ENCODE measurements at places on chromosomes 11 and 22. TPM values are rescaled to one million over a fixed set of nuclear protein-coding genes. Genes with fewer than 3 reads are reported as not detected.

DNA sequence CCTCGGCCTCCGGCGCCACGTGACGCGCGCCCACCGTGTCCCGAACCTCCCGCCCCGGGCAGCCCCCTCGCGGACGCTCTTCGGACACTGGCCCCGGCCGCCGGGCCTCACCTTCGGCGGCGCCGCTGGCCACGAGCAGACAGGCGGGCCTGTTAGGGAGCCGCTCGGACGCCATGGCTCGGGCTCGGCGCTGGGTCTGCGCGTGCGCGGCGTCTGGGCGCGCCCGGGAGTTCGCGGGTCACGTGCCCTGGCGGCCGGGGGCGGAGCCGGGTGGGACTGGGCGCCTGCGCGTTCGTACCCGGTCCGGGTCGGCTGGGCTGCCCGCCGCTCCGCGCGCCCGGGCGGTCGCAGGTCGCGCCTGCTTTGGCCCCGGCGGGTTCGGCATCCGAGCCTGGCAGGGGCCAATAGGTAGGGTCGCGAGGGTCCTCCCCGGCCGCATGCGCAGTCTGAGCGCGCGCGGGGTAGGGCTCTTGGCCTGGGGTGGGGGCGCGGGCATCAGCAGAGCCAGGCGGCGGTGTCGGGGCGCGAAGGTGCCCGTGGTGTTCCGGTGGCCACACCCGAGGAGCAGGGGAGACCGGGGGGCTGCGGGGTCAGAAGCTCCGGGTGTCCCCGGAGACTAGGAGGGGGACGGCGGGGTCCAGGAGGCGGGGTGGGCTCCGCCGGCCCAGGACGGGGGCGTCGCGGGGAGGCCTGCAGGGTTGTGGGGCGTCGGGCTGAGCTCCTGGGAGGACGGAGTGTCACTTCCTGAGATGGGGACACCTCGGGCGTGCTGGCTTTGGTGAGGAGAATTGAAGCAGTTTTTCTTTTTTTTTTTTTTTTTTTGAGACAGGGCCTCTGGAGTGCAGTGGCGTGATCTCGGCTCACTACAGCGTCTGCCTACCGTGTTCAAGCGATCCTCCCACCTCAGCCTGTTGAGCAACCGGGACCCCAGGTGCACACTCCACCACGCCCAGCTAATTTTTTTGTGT, at the start of gene GATD1:
Gene GATD1, minus strand, starts transcription at position 200 of the 968 bp plus-strand sequence. Its CDS starts 25 bp downstream, at position 175.
- peak; percentile 94 for DNase-seq

- DNase-seq: no peak
Observed at GRCh38 chr22:36419912-36420882, 32.4 kb upstream of the MYH9 start.

DNA sequence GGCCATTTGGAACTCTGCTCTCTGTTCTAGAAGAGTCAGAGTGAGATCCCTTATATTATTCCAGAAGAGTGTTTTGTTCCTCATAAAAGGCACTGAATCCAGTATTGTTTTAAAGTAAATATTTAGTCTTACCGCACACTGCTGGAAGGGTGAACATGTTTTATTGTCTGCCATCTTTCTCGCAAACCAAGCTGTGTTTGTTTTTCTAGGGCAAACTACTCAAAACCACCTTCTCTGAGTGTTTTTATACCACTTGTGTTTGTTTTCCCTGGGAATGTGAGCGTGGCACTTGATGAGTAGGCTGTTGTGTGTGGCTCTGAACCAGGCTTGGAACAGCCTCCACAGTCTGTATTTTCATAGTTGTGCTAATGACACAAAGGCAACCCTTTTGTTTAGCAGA, 89.8 kb downstream of the DBX1 start:
- no peak for DNase-seq

- DNase-seq: no peak
Observed at GRCh38 chr22:31092161-31092560, 11.0 kb downstream of the SMTN start.

- DNase-seq: no peak
Observed at GRCh38 chr11:120499088-120499487, 12.5 kb upstream of the GRIK4 start.

DNA sequence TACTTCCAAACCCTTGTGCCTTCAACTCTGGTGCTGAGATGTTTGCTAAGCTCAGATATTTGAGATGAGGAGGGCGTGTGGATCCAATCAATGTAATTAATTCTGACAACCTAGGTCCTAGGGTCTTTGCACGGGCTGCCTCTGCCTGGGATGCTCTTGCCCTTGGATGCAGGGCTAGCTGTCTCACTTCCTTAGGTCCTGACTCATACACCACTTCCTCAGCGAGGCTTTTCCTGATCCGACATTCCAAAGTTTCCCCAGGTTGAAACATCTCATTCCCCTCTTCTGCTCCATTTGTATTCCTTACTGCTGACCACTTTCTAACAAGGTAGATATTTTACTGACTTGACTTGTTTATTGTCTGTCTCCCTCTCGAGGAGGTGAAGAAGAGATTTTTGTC, 43.0 kb upstream of the NTM start:
- peak; percentile 14 for DNase-seq

DNA sequence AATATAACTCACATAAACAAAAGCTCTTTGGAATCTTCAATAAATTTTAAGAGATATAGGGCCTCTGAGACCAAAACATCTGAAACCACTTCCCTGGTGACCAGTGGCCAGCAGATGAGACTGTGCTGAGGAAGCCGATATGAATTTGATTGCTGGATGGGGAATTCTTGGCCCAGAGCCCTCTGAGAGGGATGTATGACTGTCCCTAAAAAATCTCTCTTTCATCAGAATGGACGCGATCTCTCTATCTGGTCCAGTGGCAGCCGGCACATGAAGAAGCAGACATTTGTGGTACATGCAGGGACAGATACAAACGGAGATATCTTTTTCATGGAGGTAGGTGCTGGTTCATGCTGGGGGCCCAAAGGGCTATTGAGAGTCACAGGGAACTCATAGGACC, 37.5 kb downstream of the MYBPC3 start:
- DNase-seq: no peak

DNA sequence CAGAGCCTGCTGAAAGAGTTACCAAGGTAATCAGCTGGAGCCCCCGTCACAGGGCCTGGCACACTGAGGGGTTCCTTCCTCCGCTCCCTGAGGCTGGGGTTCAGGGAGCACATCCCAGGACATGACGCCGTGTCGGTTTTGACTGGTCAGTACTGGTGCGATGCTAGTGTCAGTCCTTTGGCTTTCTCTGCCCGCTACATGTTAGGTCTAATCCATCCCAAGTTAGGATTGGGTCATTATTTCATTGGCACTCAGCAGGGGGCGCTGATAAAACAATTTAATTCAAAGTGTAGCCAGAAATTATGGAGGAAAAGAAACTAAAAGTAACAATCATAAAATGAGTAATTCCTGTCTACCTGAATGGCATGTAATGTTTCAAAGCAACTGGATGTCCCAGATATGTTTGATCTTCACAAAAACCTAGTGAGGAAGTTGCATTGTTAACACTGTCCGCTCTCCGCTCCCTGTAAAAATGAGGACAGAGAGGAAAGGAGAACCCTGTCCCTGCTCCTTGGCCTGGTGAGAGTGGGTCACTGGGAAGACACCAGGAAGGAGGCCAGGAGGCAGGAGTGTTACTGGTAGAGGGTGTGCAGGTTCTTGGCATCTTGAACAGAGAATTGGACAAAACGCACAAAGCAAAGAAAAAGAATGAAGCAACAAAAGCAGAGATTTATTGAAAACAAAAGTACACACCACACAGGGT, 27.1 kb downstream of the TSKU start:
- DNase-seq: peak; percentile 34

GRCh38 chr11:107609400-107610218, 18.7 kb downstream of the ELMOD1 start:
- DNase-seq: no peak

- no peak for DNase-seq
Observed at GRCh38 chr22:28474330-28474729, 205.3 kb downstream of the TTC28 start.

GRCh38 chr11:85758026-85758425, 52.9 kb downstream of the SYTL2 start:
- no peak for DNase-seq

The OR10D3 gene
- total RNA-seq: 0.24 TPM

Measured in umbilical cord (tissue), 2 donors.